Activated CD8-positive, alpha-beta memory T cell treated with anti-CD3 and anti-CD28 coated beads, Interleukin-2, amount 50 U/mL, for 4 hours (primary cell): ENCODE measurements at places on chromosomes 4 and X.

DNA sequence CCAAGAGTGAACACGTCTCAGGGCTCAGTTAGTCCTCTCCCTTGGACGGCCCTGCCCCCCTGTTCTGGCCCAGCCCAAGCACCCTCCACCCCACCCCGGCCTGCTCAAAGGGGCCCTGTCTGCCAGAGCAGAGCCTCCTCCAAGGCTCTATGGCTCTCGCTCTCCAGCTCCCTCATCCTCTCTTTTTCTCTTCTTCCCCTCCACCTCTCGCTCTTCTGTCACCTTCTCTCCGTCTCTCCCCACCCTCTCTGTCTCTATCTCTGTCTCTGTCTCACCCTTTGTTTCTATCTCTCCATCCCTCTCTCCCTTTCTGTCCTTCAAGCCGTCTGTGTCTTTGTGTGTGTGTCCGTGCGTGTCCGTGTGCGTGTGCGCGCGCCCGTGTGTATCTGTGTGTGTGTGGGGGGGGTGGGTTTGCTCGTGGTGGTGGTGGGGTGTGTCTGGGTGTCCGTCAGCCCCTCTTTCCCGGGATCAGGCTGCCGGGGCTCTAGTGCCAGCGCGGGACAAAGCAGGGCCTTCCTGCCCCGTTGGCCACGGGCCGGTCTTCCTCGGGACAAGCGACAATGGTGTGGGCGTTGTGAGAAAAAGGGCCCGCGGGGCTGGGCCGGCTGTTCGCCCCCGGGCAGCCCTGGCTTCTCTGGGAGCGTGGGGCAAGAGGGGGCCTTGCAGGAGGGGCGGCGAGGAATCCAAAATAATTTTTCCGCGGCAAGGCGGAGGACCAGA lies 8.7 kb downstream of the FRG2 start:
- no peak for DNase-seq

DNA sequence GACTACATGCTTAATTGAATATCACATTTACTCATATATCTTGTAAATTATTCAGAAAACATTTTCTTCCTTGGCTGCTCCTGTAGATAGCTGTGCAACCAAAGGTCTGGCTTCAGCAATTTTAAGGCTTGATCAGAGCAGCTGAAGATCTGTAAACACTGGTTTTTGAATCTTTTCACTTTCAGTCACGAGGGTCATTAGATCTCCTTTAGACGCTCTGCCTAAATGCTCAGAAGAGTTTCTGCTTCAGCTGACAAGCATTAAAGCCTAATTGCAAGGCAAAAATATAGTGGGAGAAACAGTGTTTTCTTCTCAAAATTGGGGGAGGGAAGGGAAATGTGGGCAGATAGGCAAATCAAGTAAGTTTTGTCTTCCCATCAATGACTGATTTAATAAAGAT lies 25.7 kb downstream of the TRPC5 start:
- no peak for DNase-seq

GRCh38 chr4:780716-781492 lies 45.0 kb downstream of the CPLX1 start:
- no peak for DNase-seq

GRCh38 chr4:120718979-120719566 lies 203.5 kb downstream of the PRDM5 start:
- no peak for DNase-seq

DNA sequence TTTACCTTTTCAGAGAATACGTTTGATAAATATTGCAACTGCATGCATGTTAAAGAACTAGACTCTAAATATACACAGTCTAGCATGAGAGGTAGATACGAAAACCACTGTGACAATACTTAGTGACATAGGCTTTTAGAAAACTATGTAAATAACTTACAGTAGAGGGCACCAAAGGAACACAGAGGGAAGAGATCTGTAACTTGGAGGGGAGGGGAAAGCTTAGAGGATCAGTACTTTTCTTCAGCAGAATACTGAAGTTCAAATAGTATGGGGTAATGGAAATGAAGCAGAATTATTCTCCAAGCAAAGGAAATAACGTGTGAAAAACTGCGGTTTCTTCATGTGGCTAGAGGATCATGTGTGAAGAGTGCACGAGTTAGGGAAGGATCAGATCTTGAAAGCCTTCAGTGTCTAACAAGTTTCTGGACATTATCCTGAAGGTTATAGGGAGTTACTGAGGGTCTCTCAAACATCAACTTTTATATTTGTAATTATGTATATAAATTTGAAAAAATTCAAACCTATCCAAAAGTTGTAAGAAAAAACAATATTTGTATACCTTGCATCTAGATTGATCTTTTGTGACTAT lies 264.3 kb downstream of the NPFFR2 start:
- DNase-seq, result no peak

DNA sequence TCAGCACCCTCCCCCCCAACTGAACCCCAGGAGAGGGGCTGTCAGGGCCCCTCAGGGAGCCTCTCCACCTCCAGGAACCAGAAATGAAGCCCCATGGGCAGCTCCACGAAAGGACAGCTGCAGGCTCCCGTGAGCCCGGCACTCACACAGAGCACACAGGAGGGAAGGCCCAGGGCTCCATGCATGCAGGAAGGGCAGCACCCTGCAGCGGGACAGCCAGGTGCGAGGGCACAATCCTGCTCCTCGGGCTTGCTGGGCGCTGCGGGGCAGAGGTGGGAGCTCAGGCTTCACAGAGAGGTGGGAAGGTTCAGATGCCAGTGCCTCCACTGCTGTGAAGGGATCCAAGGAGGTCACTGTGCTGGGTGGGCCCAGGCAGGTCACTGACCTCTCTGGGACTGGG lies 90.0 kb downstream of the HMX1 start:
- no peak for DNase-seq

- no peak for DNase-seq
These were observed at the start of gene POU3F4 for GRCh38 chrX:83508006-83508405. Gene POU3F4 (plus strand): TSS chrX:83508290. CDS start chrX:83508325, 35 bp downstream.

GRCh38 chr4:26820346-26820745 lies 40.3 kb upstream of the STIM2 start:
- no peak for DNase-seq

- DNase-seq, result no peak
These were observed 135.4 kb downstream of the GUCY2F start for GRCh38 chrX:109346491-109346890.

- DNase-seq, result no peak
These were observed 130.6 kb upstream of the FAT4 start for GRCh38 chr4:125184116-125184515.

GRCh38 chr4:98068495-98068894 lies 74.8 kb downstream of the STPG2 start:
- DNase-seq, result no peak

GRCh38 chr4:1453731-1454130 lies 47.5 kb upstream of the NKX1-1 start:
- no peak for DNase-seq

- no peak for DNase-seq
These were observed 110.0 kb upstream of the EDNRA start for GRCh38 chr4:147370881-147371280.

- DNase-seq, result peak; percentile 38
These were observed 126.8 kb downstream of the KLHL8 start for GRCh38 chr4:87093443-87094123.

- DNase-seq, result no peak
These were observed 13.2 kb upstream of the XIAP start for GRCh38 chrX:123846577-123847038.

DNA sequence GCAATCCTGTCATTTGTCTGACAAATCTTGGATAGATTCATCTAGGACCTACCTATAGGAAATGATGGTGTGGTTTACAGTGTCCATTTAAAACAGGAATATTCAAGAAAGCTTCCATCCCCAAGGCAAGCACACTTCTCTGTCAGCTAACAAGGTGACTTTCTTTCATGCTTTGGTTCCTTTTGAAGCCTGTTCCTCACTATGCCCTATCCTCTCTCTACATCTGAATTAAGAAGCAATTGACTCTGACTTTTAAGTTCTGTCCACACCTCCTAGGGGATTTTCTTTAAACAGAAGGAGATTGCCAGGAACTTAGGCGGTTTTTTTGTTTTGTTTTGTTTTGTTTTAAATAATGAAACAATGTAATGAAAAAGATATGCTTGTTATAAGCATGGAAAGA lies 1181.4 kb upstream of the TENM3 start:
- DNase-seq, result no peak

GRCh38 chr4:19382993-19383756 lies 868.5 kb upstream of the SLIT2 start:
- no peak for DNase-seq

DNA sequence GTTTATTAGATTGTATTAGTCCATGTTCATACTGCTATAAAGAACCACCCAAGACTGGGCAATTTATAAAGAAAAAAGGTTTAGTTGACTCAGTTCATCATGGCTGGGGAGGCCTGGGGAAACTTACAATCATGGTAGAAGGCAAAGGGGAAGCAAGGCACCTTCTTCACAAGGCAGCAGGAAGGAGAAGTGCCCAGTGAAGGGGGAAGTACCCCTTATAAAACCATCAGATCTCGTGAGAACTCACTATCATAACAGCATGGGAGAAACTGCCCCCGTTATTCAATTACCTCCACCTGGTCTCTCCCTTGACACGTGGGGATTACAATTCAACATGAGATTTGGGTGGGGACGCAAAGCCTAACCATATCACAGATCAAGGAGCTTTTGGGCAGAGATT lies 8.1 kb upstream of the HSD17B13 start:
- DNase-seq, result no peak

DNA sequence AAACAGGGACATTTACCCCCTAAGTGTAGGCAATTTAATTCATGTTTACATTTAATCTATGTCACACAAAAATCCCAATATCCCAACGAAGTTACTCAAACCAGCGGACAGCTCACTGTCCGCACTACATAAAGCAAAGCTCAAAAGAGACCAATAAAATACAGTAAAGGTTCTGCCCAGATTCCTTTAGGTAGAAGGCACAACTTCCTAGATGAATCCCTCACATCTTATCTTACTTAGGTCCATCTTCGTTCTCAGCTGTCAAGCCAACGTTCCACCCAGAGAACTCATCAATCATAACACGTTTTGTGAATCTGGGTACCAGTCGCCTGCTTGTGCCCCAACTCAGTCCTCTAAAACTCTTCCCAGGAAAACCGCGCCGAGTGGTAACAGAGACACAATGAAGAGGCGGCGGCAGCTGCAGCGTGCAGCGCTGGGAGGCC lies 1.7 kb downstream of the HNRNPDL start:
- no peak for DNase-seq

DNA sequence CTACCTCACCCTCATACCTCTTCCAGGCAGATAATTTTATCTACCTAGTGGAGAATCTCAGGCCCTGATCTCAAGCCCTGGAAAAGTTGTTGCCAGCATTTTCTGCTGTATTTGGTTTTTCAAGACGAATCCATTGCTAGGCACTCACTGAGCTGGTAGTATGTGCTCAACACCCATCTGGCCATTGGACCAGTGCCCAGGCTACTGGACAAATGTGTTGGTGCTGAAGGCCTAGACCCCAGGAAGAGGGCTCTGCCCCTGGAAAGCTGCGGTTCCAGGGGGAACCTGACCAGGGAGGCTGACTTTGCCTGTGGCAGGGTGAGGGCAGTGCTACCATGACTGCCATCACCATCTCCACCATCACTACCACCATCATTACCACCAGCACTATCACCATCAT lies 72.4 kb downstream of the PSAPL1 start:
- no peak for DNase-seq

DNA sequence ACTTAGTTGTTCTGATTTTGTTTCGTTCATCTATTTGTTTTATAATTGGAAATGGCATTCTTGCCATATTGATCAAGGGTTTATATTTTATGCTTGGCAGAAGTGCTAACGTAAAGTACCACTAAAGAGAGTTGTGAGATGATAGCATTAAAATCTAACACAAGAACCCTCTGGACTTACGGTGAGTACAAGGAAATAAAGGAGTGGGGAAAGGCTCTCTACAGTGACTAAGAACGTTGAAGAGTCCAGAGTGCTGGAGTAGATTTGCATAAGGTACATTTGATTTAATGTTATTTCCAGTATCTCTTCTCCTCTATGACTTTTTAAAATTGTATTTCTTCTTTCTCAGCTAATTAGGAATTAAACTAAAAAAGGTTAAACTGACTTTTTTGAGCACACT lies 612.6 kb downstream of the DMD start:
- no peak for DNase-seq

DNA sequence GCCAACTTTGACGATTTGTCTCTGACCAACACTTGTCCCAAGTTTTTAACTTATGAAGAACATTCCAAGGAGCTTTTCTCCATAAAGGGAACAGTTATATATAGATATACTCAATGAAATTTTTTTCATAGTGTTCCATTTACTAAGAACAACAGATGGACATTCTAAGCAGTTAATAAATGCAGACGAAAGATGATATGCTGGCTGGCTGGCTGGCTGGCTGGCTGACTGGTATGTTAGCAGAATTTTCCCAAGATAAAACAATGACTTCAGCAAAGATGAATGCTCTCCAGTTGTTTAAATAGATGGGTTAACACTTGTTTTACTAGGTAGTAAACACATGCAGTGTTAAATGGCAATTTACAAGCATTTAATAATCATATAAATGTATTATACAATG lies 62.2 kb downstream of the SPANXN3 start:
- DNase-seq, result no peak

- no peak for DNase-seq
These were observed 9.1 kb downstream of the PPAT start for GRCh38 chr4:56426273-56426672.

- no peak for DNase-seq
These were observed 192.7 kb upstream of the S100G start for GRCh38 chrX:16457239-16457638.

DNA sequence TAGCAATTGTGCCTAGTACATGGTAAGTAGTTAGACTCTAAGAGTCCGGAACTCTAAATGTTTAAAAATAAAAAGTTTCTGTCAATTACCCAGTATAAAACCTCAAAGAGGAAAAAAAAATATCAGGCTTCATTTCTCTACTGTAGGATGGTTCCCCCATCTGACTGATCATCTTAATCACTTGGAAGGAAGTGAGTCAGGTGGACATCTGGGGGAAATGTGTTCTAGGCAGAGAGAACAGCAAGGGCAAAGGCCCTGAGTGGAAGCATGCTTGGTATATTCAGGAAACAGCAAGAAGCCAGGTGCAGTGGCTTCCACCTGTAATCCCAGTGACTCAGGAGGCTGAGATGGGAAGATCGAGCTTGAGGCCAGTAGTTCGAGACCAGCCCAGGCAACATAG lies 2.9 kb upstream of the EIF1AX start:
- no peak for DNase-seq

DNA sequence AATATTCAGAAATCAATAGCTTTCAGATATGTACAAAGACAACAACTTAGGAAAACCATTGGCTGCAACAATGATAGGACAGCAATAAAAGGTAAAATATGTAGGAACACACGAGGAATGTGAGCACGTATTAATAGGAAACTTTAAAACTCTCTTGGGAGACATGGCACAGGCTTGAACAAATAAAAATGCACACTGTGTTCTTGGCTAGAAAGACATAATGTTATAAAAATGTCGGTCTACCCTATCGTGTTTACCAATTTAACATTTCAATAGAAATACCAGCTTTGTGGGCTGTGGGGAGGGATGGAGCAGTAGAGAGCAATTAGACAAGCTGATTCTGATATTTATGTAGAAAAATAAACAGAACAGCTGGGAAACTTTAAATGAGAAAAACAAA lies 69.0 kb upstream of the FAM9B start:
- no peak for DNase-seq

GRCh38 chr4:113336556-113336955 lies 287.1 kb downstream of the ANK2 start:
- DNase-seq, result no peak
